Fibroblast of the aortic adventitia (primary cell): ENCODE measurements at places on chromosomes 5 and 9.
A peak's percentile ranks its signal among the peaks of the same experiment; 100 is the strongest.

GRCh38 chr5:4661326-4661725 lies 478.8 kb upstream of the ADAMTS16 start:
- no peak for DNase-seq

DNA sequence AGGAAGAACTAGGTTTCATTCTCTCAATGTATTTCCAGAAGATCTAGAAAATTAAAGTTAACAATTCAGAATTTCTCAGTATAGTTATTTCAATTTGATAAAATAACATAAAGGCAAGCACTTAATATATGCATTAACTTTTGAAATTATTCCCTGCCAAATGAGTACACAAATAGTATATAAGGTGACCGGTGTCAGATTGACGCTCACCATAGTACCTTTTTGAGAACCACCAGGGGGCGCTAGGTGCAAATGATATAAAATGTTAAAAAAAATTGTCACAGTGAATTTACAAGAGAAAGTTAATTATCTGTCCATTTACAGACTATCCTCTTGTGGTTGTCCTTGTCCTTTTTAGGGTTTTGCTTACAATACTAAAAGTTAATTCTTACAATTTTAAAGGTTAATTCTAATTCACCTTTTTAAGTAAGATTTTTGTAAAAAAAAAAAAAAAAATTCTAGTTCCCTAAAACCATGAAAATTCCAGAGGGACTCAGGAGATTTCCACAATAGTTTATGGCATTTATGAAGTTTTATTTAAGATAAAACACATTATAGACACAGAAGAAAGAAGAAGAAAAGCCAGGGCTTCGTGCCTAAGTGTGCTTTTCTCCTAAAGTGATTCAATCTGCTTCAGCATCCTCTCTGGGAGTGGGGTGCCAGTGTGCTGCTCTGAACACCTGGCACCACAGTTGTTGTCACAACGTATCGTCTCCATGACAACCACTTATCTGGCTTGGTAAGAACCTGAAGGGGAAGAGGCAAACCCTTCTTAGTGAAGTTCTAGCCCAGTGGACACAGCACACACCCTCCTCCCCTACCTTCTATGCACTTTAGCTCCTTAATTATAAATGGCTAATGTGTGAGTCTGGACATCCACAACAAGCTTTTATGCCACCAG lies 1.7 kb downstream of the ADAMTS16 start:
- DNase-seq: peak; percentile 75

GRCh38 chr5:54548565-54548964 lies 31.0 kb downstream of the SNX18 start:
- peak; percentile 59 for DNase-seq

- no peak for DNase-seq
Measured at GRCh38 chr9:37364751-37365360, 57.6 kb upstream of the GRHPR start.

DNA sequence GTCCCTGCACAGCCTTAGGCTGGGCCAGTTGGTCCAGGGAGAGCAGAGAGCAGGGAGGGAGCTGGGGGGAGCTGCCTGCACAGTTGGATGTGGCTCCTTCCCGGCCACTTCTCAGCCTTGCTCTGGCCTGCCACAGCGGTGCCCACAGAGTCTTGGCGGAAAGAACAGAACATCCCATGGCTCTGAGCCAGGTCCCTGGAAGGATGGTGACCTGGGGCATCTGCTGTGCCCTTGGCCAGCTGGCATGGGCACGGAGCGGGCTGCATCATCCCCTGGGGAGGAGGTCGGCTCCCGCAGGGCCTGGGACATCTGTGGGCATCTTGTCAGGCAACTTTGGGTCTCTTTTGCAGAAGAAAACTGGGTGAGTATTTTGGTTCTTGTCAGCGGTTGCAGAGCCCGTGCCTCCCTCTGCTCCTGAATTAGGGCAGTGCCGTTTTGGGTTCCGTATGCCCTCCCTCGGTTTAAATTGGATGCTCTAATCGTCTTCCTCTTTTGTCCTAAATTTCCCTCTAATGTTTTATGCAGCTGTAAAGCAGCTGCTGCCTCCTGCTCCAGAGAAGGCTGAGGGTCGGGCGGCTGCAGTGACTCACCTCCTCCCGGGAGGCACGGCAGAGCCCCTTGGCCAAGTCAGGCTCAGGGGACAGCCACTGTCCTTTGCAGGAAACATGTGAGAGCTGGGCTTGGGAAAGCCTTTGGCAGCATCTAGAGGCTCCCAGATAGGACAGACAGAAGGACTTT lies 10.5 kb upstream of the NACC2 start:
- DNase-seq: peak; percentile 9

- DNase-seq: no peak
Measured at GRCh38 chr5:158837908-158838307, 261.8 kb downstream of the EBF1 start.

DNA sequence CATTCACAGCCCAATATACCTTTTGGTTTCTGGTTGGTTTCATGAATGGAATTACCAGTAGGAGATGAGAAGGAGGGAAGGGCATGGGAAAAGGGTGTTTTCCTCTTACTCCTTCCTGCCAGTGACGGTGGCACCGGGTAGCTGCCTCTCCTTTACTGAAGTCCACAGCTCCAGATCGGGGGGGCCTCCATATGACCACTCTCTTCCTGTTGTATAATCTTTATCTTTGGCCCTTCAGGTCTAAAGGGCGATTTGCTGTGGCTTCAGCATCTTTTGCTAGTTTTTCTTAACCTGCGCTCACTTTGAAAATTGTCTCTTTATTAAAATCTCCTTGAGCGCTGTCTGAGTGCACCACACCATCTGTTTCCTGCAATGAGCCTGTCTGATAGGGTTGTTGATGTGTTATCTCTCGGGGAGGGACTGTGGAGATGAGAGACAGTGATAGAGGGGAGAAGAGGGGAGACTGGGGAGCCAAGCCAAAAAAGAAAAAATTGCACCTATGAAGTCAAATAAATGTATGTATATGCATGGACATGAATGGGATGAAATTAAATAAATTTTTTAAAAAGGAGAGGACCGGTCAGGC lies 449.3 kb upstream of the KLF4 start:
- DNase-seq: no peak

DNA sequence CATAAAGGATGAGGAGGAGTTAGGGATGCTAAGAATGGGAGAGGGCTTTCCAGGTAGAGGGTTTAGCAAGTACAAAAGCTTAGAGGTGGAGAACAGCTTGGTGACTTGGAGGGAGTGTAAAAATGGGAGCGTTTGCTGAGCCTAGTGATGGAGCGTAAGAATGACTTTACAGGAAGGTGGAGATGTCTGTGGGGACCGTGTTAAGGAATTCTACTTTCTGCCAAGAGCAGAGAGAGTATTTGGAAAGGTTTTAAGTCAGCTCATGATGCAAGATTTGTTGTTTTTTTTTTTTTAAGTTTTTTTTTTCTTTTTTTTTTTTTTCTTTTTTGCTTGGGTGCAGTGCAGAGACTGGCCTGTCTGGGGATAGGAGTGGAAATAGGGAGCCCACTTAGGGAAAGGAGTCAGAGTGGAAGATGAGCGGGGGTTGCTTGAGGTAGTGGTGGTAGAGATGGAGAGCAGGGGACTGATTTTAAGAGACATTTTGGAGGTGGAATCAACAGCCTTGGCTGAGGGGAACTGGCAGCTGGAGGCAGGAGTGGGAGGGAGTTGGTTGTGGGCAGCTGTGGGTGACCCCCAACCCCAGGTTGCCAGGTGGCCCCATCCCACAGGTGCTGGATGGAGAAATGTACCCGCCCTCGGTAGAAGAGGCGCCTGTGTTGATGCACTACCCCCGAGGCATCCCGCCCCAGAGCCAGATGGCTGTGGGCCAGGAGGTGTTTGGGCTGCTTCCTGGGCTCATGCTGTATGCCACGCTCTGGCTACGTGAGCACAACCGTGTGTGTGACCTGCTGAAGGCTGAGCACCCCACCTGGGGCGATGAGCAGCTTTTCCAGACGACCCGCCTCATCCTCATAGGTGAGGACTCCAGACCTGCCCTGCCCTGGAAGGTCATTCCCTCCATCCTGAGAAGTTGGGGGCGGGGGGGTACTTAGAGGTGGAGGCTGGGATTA lies 12.4 kb downstream of the PTGS1 start:
- peak; percentile 95 for DNase-seq
